ENCODE measurements at places on chromosomes 4 and X.

- no peak for DNase-seq
Measured at GRCh38 chr4:26964512-26964911, 103.9 kb downstream of the STIM2 start.

- DNase-seq, result no peak
Measured at GRCh38 chr4:36111172-36111571, 133.1 kb downstream of the ARAP2 start.

DNA sequence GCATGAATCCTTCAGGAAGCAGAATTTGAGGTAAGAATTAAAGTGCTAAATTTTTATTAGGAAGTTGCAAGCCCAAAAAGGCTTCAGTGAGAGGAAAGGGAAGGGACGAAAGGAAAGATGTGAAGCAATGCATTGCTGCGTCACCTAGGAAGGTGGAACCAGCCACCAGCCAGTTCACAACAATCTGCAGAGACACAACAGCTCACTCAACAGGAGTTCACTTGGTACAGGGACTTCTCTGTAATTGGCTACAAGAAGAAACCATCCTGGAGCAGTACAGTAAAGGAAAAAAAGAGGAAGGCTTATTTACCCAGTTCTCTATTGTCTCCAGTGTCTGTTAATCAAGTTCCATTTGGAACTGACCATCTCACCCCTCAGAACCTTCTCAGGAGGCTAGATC is 157.6 kb downstream of the HNRNPD start:
- no peak for DNase-seq

DNA sequence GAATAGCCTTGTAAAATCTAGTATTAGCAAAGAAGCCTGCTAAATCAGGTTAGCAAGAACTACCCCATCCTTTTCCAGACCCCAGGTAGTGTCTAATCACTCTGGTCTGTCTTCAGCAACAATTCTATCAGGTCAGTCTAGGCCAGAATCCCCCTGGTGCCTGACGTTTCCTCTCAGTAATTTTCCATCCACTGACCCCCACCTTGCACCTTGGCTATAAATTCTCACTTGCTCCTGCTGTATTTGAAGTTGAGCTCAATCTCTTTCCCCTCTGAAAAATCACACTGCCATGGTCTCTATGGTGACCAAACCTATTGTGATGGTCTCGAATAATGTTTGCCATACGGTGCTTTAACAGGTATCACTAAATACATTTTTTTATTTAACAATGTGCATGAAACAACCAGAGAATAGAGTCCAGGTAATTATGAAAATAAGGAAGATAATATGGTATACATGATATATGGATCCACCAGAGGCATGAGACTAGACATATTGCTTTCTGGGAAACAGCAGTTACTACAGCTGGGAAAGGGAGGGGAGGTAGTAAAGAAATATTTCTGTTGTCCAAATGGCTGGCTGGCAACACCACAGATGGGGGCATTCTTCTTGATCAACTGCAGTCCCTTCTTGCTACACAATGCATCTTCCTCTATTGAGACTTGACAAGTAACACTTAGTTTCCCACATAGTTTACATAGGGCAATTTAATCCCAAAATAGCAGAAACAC is 33.8 kb downstream of the CXCL1 start:
- no peak for DNase-seq

DNA sequence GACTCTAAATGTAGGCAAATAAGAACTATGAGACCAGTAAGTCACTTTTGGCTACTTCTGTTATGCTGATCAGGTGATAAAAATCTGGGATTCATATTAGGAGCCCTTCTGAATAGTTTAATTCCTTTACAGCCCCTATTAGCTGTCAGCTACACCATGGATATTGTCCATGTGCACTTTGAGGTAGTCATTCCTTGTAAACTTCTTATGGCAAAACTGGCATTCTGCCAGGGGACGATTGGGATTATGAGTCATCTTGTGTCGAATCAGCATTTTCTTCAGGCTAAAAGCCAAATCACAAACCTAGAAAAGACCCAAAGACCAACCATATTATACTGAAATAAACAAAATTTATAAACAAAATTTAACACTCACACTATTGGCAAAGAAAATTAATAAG is 227.6 kb downstream of the PRDM5 start:
- DNase-seq, result no peak

- DNase-seq, result no peak
Measured at GRCh38 chrX:41036668-41037326, 48.4 kb upstream of the USP9X start.

- DNase-seq, result no peak
Measured at GRCh38 chr4:147913137-147913536, 181.2 kb downstream of the ARHGAP10 start.

- DNase-seq, result no peak
Measured at GRCh38 chrX:44842550-44843317, 1.1 kb upstream of the DUSP21 start.

DNA sequence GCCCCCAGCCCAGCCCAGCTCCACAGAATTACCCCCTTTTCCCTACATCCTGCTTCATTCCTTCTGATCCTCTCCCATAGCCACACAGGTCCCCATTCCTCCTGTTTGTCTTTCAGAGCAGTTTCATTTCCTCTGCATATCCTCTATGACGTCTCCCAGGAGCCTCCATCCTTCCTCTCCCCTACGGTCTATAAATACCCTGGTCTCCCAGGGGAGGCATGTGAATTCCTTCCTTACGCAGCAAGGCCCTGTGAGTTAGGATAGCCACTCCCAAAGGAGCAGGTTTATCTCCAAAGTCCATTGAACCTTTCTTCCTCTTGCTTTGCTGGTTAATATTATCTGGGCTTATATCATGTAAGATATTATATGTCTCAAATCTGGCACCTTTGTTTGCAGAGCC is 8.4 kb upstream of the APLN start:
- DNase-seq, result no peak

- no peak for DNase-seq
Measured at GRCh38 chr4:139918591-139918990, 235.4 kb downstream of the MAML3 start.

DNA sequence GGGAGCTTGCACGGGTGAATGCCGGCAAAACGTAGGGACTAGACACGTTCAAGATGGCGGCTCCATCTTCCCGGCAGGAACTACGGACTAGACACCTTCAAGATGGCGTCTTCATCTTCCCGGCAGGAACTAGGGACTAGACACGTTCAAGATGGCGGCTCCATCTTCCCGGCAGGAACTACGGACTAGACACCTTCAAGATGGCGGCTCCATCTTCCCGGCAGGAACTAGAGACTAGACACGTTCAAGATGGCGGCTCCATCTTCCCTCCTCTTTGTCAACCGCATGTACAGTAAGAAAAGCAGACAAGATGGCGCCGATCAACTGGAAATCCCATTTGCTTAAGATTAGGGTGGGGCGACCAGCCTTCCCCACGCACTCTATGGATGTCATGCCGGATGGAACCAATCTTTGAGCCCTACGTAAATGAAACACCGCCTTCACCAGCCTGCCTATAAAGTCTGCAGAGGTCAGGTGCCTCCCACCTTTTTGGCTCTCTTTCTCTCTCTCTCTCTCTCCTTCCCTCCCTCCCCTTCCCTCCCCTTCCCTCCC is 222.4 kb downstream of the CRLF2 start:
- peak; percentile 77 for DNase-seq

DNA sequence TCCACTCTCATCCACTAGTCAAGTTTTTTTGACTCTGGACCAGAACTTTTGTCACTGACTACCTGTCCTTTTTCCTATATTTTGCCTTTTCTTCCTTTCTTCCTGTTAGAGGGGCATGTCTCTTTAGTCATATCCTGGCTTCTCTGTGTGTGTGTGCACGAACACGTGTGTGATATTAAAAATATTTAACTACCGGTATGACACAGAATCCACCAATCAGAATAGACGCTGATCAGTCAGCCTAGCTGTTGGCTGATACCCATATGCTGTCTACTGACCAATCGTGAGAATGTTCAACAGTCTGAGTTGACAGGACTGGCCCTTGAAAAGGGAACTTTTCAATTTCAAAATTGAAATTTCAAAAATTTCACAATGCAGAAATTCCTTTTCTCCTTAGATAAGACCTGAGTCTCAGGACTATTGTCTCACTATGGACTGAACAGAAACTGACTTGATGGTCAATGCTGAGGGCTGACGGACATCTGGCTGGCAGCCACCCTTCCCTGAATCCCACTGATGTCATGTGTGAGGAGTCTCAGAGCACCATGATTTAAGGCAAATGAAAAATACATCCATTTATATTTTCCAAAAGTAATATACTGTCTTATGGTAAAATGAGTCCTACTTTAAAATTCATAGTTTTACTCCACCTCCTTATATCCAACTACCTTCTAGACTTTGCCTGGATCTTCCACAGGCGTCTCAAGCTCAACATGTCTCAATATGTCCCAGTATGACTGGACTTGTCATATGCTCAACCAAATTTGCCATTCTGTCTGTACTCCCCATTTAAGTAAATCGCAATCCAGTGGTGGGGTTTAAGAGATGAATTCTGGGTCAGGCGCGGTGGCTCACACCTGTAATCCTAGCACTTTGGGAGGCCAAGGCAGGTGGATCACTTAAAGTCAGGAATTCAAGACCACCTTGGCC is 78.0 kb downstream of the CHRNA9 start:
- DNase-seq, result no peak

DNA sequence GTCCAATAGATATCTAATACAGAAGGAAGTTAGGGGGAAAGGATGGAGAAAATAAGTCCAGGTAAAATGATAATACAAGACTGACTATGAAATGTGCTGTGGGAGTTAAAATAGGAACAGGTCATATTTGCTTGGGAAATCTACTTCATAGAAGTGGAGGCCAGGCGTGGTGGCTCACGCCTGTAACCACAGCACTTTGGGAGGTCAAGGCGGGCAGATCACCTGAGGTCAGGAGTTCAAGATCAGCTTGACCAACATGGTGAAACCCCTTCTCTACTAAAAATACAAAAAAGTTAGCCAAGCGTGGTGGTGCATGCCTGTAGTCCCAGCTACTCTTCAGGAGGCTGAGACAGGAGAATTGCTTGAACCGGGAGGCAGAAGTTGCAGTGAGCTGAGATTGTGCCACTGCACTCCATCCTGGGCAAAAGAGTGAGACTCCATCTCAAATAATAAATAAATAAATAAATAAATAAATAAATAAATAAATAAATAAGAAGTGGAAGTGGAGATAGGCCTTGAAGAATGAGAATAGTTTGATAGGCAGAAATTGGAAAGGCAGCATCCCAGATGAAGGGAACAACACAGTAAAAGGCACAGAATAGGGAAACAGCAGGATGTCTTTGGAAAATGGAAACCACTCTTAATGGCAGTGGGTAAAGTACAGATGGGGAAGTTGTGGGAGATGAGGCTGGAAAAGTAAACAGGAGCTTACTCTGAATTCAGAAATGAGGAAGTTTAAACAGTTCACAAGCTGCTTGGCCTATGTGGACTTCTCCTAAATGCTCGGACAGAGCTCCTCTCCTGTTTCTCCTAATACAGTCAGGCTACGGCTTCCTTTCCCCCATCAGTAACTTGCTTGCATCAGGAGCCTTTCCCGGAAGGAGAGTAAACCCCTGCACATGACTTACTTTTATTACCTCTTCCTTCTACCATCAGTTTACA is 15.1 kb upstream of the GK start:
- no peak for DNase-seq

GRCh38 chr4:174855050-174855449 is 26.0 kb upstream of the GLRA3 start:
- no peak for DNase-seq

GRCh38 chr4:142671516-142671915 is 174.6 kb downstream of the INPP4B start:
- DNase-seq, result no peak

GRCh38 chrX:118464501-118464900 is 31.1 kb upstream of the DOCK11 start:
- DNase-seq, result no peak

GRCh38 chr4:129488427-129488826 is 392.5 kb downstream of the C4orf33 start:
- no peak for DNase-seq

- DNase-seq, result no peak
Measured at GRCh38 chrX:120334151-120334550, 22.9 kb upstream of the TMEM255A start.

GRCh38 chr4:168183717-168184571 is 91.6 kb downstream of the ANXA10 start:
- no peak for DNase-seq

DNA sequence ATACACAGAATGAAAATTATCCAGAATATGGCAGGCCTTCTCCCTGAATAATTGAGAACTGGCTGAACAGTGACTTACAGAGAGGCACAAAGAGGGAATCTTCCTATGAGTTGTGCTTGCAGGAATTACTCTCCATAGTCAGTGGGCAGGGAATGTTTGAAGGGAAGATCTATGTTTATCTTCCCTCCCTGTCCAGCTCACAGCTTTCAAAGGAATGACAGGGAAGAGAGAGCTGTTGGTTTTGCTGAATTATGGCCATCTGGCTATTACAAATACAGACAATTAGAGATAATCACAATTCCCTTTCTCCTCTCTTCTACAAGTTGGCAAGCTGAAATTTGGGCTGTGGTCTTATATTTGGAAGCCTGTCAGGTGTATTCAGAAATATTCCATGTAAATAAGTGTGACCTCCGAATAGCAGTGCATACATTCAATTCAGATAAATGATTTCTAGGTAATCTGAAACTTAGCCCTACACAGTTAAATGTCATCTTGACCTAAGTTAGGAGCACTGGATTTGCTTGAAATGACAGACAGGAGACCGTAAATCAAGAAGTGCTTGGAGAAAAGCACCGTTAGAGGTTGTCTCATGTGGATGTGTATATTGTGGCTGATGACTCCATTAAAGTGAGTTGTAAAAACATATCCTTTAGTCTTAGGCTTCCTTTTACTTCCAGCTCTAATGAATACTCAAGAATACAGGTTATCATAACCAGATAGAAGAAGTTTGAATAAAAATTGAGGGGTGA is 136.8 kb downstream of the C4orf33 start:
- DNase-seq, result no peak

DNA sequence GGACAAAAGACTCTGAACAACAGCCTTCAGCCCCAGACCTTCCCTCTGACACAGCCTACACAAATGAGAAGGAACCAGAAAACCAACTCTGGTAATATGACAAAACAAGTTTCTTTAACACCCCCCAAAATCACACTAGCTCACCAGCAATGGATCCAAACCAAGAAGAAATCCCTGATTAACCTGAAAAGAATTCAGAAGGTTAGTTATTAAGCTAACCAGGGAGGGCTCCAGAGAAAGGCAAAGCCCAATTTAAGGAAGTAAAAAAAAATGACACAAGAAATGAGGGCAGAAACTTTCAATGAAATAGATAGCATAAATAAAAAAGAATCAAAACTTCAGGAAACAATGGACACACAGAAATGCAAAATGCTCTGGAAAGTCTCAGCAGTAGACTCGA is 224.0 kb downstream of the TRIML1 start:
- DNase-seq, result no peak

- DNase-seq, result no peak
Measured at GRCh38 chr4:79561751-79562150, 153.7 kb upstream of the GK2 start.

GRCh38 chrX:67555578-67556203 is 11.9 kb downstream of the AR start:
- no peak for DNase-seq

GRCh38 chrX:43373032-43373431 is 283.1 kb upstream of the MAOA start:
- DNase-seq, result no peak

GRCh38 chr4:172989984-172990820 is 178.4 kb upstream of the GALNT7 start:
- no peak for DNase-seq

- no peak for DNase-seq
Measured at GRCh38 chr4:30537456-30537855, 182.7 kb upstream of the PCDH7 start.

GRCh38 chr4:137266511-137266910 is 265.8 kb downstream of the PCDH18 start:
- no peak for DNase-seq
